ENCODE measurements at places on chromosomes 1 and 21.
A peak's percentile ranks its signal among the peaks of the same experiment; 100 is the strongest.

GRCh38 chr21:9763306-9763705, 758.1 kb upstream of the TPTE start:
- DNase-seq = no peak

GRCh38 chr1:147545133-147545532, 3.8 kb downstream of the BCL9 start:
- peak; percentile 31 for DNase-seq

DNA sequence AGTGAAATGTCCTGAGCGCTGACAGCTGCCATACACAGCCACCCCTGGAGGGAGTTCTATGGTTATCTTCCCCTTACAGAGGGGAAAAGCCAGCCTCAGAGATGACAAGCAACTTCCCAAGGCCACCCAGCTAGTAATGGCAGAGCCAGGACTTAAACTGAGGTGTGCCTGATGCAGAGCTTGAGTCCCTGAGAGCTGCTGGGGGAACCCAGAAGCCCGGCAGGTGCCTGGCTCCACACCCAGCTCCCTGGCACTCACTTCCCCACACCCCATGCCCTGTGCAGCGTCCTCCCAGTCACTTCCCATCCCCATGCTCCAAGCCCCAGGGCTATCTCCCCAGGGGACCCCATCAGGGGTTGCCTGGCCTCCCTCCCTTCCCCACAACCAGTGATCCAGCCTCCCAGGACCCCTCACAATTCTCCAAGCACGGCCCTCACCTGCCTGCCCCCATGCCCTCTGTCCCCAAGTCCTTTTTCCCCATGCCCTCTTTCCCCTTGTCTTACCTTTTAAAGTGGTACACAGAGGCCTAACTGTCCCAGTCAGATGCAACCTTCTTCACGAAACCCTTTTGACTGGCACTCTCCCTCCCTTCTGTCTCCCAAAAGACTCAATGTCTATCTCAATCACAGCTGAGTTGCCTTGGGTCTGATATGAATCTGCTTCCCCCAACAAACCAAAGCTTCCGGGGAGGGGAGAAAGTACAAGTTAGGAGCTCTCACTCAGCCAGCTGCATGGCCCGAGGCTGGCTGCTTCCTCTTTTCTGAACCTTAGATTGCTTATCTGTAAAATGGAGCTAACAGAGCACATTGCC, 39.8 kb upstream of the LRP8 start:
- DNase-seq = no peak

GRCh38 chr1:46614604-46614984, 2.0 kb downstream of the MOB3C start:
- no peak for DNase-seq

- DNase-seq = no peak
Observed at GRCh38 chr1:14265495-14265894, 333.0 kb upstream of the KAZN start.

DNA sequence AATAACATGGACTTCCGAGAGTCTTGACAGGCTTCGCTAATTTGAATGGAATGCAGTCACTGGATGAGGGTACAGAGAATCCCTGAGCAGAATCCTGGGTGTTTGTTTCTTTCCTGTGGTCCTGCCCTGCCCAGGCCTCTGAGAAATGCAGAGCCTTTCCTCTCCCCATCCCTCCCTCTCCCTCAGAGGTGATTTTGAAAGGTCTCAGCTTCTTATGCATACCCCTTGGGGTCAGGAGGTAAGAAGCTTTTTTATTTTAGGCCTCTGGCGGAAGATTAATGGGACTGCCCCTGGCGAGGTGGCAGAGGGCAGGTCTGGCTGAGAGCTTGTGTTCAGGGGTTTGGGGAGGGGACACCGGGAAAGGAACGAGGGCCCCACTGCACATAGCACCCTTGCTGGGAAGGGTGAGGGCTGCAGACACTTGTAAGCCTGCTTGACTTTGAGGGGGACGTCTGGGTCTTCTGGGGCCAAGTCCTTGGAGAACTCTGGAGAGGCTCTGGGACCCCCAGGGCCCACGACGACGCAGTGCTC, 116.5 kb upstream of the SLC45A1 start:
- DNase-seq = no peak

DNA sequence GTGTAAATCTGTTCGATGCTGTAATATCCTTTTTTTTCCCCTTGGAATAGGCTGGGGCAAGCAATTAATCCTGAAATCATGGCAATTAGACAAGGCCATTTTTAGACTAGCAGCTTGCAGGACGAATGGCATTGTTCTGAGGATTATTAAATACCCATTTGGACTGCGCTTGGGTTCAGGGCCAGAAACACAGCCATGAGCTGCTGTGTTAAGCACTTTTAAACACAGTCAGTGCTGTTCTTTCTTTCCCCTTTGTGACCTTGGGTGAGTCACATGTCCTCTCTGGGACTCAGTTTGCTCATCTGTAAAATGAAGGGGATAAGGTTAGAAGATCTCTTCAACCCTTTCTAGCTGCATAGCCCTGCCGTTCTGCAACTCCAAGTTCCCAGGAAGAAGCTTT, 58.6 kb upstream of the C8B start:
- DNase-seq = no peak

GRCh38 chr1:181685211-181685610, 201.9 kb downstream of the CACNA1E start:
- no peak for DNase-seq

- DNase-seq = no peak
Observed at GRCh38 chr1:19229229-19229628, 19.2 kb upstream of the UBR4 start.

- no peak for DNase-seq
Observed at GRCh38 chr1:11874258-11874562, 15.5 kb upstream of the NPPB start.

DNA sequence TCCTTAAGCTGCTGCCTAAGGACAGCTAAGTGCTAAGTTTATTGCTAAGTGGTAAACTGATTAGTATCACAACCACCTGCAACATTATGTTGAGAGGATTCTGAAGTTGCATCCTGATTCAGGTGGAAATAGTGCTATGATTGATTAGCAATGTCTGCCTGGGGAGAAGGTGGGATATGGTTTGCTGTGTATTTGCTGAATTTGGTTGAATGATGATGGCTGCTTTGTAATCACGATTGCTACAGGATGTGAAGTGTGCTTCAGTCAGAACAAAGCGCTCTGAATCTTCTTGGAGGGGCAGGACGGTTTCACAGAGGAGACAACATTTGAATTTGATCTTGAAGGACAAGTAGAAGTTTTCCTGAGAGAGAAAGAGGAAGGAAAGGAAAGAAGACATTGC, 226.0 kb downstream of the ST6GALNAC3 start:
- no peak for DNase-seq

DNA sequence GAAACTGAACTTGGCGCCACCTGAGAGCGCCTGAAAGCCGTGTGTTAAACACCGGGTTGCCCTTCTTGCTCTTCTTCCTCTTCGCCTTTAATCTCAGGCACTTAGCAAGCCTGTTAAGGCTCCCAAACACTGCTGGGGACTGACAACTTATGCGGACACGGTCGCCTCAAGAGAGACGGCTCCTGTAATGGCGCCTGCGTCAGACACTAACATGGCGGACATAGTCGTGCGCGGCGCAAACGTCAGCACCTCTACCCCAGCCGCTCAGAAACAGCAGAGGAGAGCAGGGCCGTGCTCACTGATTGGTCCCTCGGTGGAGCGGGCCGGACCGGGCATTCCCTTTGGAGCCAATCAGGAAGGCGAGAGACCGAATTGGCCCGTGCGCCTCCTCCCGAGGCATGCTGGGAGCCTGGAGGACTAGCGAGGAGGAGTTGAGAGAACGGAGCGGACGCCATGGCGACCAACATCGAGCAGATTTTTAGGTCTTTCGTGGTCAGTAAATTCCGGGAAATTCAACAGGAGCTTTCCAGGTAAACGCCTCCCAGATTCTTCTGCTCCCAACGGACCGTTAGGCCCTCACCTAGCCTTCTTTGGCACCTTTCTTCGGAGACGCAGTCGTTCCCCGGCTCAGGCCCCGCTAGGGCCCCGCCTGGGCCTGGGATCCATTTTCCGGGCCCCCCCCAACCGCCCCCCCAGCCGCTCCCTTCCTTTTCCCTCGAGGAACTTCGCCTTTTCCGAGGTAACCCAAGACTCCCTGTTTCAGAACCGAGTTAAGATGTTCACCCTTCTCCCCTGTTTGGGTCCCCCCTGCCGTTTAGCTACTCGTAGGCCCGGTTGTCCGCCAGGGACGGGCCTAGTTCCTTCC, at the start of gene SON:
Gene SON (plus strand): TSS at position 399 of the 865 bp plus-strand sequence. CDS start 55 bp downstream, at position 454.
- DNase-seq = peak; percentile 96

DNA sequence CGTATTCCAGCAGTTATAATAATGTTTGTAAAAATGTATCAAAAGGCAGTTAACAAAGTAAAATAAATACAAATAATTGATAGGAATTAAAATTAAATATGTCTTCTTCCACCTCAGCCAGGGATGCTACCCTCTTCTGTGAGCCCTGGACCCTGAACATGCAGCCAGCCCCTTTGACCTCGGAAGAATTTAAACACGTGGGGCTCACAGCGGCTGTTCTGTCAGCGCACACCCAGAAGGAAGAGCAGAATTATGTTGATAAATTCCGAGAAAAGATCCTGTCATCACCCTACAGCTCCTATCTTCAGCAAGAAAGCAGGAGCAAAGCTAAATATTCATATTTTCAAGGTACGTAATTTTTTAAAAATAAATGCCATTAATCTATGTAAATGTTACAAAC, 26.5 kb downstream of the UTS2 start:
- no peak for DNase-seq

- no peak for DNase-seq
Observed at GRCh38 chr1:15090373-15090772, 63.2 kb upstream of the TMEM51 start.

- DNase-seq = no peak
Observed at GRCh38 chr1:242813490-242814091, 289.1 kb upstream of the PLD5 start.

DNA sequence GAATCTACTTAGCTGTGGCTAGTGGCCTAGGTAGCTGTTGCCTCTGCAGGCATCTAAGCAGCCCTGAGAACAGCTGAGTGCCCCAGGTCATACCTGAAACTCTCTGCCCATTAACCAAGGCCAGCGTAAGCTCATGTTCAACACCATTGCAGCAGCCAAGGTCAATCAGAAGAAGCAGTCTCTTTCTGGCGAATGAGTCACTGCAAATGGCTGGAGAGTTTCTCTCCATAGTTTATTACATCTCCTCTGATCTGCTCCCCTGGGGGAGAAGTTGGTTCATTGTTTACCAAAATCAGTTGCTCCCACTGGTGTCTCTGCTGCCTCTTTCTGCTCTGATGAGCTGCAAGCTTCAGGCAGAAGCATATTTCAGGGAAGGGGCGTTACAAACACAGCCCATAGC, 6.9 kb upstream of the BCL9 start:
- peak; percentile 60 for DNase-seq

- DNase-seq = no peak
Observed at GRCh38 chr1:53968125-53968513, 22.0 kb downstream of the LRRC42 start.

DNA sequence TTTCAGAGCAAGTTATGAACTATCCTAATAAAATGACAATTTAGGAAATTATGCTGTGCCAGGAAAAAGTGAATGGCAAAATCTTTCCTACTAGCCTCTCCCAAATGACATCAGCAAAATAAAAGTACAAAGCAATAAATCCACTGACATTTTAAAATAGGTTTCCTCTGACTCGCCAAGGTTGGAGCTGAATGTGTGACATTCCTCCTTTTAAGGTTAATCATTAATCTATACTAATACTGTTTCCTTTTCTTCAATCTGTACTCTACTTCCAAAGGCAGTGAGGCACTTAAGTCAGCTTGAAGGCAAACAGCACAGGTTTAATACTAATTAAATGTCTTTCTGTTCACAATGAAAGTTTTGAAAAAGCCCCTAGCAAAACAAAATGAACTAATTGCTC, 15.7 kb downstream of the RNF19B start:
- no peak for DNase-seq

GRCh38 chr1:5596651-5597050, 395.6 kb downstream of the NPHP4 start:
- DNase-seq = no peak

DNA sequence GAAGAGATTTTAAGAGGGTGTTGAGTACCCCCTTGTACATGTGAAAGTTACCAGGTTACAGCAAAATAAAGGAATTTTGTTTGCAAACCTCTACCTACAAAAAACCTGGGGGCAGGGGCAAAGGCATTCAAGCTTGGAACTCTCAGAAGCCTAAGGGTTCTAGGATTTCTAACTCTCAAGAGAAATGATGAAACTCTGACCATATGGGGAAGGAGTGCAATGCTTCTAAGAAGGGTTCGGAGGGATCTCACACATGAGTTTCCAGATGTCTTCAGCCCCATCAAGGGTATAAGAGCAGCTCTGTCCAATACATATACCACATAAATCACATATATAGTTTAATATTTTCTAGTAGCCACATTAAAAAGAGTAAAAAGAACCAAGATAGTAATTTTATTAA, 7.3 kb upstream of the FCGR2A start:
- no peak for DNase-seq

- no peak for DNase-seq
Observed at GRCh38 chr1:43367026-43367903, 546 bp downstream of the ELOVL1 start.

DNA sequence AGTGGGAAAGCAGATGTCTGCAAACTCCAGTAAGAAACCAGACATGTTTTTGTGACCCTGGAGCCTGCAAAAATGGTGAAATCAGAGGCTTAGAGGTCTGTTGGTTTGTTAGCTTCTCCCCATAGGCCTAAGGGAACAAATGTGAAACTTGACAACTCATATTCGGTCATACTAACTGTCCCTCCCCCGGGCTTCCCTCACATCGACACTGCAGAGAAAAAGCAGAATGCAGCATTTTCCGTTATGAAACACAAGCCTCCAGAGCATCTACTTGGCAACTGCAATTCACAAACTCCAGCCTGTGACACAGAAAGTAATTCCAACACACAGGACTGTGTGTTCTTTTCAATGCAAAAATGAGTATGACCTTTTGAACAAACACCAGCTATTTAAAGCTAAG, 3.7 kb downstream of the KCNA2 start:
- DNase-seq = no peak

GRCh38 chr1:189644970-189645369, 832.7 kb downstream of the BRINP3 start:
- no peak for DNase-seq

GRCh38 chr21:32253215-32253641, 25.6 kb downstream of the MIS18A start:
- DNase-seq = no peak

DNA sequence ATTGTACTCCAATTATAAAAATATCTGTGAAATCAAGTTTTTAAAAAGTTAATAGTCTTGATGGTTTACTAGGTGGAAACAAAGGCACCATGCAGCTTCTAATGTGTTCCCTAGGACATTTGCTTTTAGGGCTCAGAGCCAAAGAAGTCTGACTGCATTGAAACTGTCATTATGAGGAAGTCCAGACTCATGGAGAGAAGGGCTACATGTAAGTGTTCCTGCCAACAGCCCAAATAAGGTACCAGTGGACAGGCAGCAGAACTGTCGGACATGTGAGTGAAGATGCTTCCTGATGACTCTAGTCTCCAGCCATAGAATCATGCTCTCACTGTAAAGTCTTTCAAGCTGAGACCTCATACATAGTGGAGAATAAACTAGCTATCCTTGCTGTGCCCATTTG, 287.6 kb downstream of the AKT3 start:
- no peak for DNase-seq

- DNase-seq = peak; percentile 17
Observed at GRCh38 chr1:184755226-184756065, 788 bp upstream of the EDEM3 start.
